ENCODE measurements at places on chromosomes 11 and 22.

- DNase-seq: no peak
Measured at GRCh38 chr11:44116234-44116830, 20.9 kb downstream of the EXT2 start.

DNA sequence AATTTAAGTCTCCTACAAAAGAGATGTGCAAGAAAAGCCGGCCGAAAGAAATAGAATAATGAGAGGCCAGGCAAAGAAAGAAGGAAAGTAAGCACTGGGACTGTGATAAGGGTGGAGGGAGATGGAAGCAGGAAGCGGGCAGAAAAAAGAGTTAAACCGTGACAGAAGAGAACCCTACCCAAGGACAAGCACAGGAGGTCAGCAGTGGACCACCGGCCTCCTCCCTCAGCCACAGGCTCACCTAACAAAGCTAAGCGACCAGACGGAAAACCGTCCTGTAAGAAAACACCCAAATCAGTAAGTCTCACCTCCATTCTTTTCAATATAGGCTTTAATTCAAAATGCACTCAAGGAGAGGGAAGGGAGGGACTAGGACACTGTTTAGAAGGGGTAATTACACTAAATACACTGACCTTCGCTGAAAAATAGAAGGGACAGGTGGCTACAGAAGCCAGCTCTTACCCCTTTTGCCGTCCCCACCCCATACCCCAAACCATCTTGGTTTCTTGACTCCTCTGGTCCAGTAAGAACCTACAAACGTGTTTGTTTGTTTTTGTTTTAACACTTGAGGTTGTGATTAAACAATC lies 1.9 kb downstream of the FAM181B start:
- DNase-seq: no peak

- DNase-seq: peak; percentile 41
Measured at GRCh38 chr11:102666331-102666957, 39.1 kb downstream of the MMP27 start.

- no peak for DNase-seq
Measured at GRCh38 chr11:12723421-12724300, 49.4 kb downstream of the TEAD1 start.

DNA sequence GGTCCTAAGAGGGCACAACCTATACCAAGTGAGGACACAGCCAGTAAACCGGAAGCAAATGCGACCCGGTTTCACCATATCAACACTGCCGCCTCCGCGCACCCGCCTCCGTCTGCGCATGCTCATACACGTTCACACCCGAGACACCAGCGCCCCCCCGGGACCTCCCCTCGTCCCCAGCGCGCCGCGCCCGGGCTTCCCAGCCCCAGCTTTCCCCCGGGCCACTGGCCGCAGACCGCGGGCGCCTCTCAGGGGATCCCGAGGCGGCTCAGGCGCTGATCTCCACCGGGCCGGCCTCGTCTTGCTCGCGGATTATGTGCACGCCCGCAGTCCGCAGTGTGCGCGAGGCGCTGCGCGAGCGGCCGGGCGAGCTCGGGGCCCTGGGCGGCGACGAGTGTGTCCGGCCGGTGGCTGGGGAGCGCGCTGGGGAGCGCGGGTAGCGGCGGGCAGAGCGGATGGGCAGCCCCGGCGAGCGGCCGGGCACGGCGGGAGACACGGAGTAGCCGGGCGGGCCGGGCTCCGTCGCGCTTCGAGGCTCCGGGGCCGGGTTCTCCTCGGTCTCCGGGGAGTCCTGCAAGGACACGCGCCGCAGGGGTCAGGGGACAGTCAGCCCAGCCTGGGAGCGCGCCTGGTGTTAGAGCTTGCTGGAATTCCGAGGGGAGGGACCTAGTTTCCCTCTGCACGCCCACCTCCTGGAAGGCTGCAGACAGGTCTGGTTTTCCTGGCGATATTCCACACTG lies 2.0 kb downstream of the HEPN1 start:
- peak; percentile 86 for DNase-seq

Data from common myeloid progenitor, CD34-positive (primary cell).